ENCODE measurements at places on chromosomes 1 and 21. TPM values are rescaled to one million over a fixed set of nuclear protein-coding genes. Genes with fewer than 3 reads are reported as not detected.
A peak's percentile ranks its signal among the peaks of the same experiment; 100 is the strongest.

GRCh38 chr1:216785737-216786136 is 62.5 kb upstream of the ESRRG start:
- no peak for DNase-seq

GRCh38 chr1:153647346-153647714 is 11.2 kb upstream of the SNAPIN start:
- DNase-seq, result no peak

DNA sequence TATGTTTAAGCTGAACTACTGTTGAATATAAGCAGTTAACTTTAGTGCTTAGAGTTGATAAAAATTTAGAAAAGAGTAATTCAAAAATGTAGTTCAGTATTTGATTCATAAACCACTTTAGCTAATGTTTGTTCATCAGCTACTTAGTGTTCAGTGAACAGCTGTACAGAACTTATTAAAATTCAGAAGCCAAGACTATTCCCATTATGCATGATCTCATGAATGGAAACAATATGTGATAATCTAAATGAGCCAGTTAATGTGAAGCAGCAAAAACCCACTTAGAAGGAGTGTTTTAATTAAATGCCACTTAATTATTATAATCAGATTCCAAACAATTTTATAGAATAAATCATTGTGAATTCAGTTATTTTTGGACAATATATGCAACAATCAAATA is 92.9 kb upstream of the NEGR1 start:
- no peak for DNase-seq

DNA sequence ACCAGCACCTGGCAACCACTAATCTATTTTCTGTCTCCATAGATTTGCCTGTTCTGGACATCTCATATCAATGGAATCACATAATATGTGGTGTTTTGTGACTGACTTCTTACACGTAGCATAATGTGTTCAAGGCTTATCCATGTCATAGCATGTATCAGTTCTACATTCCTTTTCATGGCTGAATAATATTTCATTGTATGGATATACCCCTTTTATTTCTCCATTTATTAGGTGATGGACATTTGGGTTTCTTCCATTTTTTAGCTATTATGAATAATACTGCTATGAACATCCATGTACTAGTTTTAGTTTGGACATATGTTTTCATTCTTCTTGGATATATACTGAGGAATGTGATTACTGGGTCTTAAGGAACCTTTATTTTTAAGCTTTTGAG is 78.0 kb upstream of the OLIG2 start:
- no peak for DNase-seq

PLA2G2C gene
- 0.25 TPM for total RNA-seq

SELL gene
- 205 TPM for total RNA-seq

GRCh38 chr1:14842361-14842760 is 243.9 kb downstream of the KAZN start:
- DNase-seq, result no peak

INPP5B gene
- total RNA-seq, result 24.5 TPM

GOLT1A gene
- 0.45 TPM for total RNA-seq

DNA sequence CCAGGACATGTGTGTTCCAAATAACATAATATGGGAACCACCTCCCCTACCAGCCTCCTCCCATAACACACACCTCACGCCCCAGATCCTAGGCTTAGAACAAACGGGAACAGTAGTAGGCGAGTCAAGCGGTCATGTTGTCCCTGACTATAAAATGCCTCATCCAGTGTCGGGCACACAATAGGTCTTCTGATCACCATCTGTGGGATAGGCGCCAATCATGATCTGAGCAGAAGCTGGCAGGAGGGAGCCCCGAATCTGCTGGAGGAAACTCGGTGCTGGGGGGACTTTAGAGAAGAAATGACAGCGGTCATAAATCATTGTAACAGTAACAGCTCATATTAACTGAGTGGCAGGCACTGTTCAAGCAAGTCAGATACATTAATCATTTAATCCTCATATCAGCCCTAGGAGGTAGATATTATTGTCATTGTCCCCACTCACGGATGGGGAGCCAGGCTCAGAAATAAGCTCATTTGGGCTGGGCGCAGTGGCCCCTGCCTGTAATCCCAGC is 13.4 kb downstream of the ALPL start:
- no peak for DNase-seq

SPRR2B gene
- total RNA-seq, result not detected

DNA sequence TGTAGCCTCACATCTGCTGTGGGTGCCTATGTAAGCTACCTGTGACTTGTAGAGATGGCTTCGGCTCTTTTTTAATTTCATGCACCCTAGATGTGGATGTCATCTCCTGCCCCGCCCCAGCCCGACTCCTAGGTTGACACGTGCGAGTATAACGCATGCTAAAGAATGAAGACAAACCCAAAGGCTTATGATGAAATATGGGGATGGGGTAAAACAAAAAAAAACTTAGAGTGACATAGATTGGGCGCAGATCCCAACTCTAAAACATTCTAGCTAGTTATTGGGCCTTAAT is 613 bp upstream of the ERO1B start:
- DNase-seq, result no peak

LYPLA2 gene
- total RNA-seq, result 52.1 TPM

- no peak for DNase-seq
Observed at GRCh38 chr1:62229932-62230331, 35.3 kb downstream of the L1TD1 start.

- no peak for DNase-seq
Observed at GRCh38 chr1:30537279-30537678, 186.1 kb downstream of the MATN1 start.

- DNase-seq, result peak; percentile 66
Observed at GRCh38 chr1:25810341-25811299, 9.1 kb upstream of the MTFR1L start.

GRCh38 chr1:92343061-92343460 is 44.2 kb downstream of the RPAP2 start:
- DNase-seq, result no peak

DNA sequence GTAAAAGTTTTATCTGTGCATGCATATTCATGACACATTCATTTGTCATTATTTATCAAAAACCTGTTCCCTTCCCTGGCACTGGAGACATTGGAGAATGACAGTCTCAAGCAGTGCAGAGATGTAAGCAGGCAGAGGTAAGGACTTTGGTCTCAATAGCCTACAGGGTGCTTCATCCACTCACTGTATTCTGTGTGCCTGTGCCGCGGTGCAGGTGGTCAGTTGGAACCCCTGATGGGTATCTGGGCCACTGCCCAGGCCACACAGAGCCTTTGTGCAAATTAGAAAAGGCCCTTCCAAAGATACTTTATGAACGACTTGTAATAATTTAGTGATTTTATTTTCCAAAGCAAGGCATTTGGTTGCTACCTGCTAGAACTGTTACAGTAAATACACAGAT is 44.0 kb downstream of the CDC42 start:
- no peak for DNase-seq

DNA sequence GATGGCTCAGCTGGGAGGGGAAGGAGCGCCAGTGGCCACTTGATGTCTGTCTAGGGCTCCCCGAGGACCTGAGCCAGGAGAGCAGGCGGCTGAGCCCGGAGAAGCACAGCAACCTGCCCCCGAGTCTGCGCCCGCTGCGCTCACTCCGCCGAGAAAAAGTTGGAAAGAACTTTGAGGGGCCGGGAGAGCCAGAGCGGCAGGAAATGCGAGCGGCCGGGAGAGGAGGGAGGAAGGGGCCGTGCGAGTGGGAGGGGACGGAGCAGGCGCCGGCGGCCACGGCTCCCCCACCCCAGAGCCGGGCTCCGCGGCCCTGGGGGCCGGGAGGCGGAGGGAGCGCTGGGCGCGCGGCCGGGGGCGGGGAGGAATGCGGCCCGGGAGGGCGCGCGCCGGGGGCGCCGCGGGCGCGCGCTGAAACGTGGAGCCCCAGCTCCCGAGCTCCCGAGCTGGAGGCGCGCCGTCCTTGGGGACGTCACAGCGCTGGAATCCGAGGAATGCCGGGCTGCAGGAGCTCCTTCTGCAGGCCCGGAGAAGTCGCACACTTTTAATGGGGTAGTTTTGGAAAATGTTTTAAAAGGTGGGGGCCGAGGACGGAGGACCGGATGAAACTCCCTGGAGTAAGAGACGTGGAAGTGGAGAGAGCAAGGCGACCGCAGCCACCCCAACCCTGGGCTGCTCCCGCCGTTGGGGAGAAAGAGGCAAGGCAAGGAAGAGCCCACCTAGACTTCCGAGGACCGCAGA is at the start of gene PTPN14:
Gene PTPN14, minus strand, starts transcription at position 167 of the 738 bp plus-strand sequence. CDS start 86,799 bp downstream, outside the sequence.
- no peak for DNase-seq

DCST2 gene
- 0.94 TPM for total RNA-seq

DNA sequence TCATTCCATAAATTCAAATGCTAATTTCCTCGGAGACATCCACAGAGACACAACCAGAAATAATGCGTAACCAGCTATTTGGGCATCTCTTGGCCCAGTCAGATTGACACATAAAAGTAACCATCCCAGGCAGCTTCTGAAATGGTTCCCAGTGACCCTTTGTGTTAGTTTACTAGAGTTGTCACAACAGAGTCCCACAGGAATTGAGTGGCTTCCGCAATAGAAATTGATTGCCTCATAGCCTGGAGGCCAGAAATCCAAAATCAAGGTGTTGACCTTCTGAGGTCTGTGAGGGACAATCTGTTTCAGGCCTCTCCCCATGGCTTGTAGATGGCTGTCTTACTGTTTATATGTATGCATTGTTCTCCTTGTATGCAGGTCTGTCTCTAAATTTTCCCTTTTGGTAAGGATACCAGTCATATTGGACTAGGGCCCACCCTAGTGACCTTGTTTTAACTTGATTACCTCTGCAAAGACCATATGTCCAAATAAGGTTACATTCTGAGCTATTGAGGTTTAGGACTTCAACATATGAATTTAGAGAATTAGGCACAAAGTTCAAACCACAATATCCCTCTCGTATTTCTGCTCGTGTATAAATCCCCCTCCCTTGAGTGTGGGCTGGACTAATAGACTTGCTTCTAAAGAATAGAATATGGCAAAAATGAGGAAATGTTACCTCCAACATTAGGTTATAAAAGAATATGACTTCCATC is 78.2 kb upstream of the FGGY start:
- DNase-seq, result no peak

GRCh38 chr1:17075470-17076255 is 21.8 kb upstream of the SDHB start:
- no peak for DNase-seq

OR2T8 gene
- total RNA-seq, result 0.30 TPM

DNA sequence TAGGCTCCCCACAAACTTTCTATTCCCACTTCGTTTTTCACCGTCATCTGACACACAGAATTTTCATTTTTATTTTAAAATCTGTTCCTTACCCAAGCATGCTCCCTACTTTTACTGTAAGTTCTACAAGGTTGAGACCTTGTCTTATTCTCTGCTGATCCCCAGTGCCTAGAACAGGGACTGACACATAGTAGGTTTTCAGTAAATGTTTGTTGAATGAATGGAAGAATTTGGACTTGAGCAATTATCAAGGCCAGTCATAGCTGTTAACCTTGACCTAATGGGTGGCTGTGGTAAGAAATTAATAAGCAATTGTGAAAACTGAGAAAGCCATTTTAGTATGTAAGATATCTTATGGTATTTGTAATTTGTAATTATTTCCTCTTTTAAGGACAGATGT is 71.1 kb downstream of the LAMC1 start:
- DNase-seq, result no peak

DNA sequence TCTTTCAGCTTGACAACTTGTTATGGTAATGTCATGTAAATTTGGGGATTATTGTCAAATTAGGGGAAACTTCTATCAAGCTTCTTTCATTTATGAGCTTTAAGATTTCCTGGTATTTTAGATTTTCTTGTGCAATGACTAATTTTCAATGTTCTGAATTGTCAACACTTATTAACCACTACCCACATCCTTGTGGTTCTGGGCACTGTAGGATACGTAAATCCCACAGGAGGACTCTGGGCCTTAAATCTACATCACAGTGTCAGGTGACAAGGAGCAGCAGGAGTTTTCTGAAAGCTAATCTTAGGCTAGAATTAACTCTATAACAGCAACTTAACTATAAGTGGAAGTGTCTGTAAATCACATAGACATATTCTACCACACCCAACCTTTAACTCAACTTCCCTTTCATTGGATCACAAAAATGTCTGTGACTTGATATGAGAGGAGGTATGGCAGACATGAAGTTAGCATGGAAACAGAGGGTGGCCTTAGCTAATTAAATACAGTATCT is 397.7 kb downstream of the HLX start:
- no peak for DNase-seq

- DNase-seq, result no peak
Observed at GRCh38 chr21:33461538-33462250, 18.1 kb downstream of the TMEM50B start.

- no peak for DNase-seq
Observed at GRCh38 chr1:159791461-159791860, 10.7 kb downstream of the DUSP23 start.

GRCh38 chr1:208120431-208120790 is 123.8 kb downstream of the PLXNA2 start:
- DNase-seq, result no peak

DNA sequence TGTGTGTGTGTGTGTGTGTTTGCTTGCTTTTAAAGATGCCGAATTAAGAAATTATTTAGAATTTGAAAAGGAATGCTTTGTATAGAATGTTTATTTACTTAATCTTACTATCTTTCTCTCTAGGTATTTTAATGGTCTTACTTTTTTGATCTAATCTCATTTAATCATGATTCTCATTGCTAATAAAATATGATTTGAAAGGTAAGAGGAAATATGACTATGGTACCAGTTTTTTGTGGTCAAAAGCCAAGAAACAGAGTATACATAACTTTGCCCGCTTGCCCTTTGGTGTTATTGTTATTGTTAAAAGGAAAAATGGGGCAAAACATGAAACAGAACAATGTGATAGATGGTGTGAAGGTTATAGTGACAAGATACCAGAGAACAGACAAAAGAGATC is 74.6 kb downstream of the RPS6KC1 start:
- no peak for DNase-seq

DNA sequence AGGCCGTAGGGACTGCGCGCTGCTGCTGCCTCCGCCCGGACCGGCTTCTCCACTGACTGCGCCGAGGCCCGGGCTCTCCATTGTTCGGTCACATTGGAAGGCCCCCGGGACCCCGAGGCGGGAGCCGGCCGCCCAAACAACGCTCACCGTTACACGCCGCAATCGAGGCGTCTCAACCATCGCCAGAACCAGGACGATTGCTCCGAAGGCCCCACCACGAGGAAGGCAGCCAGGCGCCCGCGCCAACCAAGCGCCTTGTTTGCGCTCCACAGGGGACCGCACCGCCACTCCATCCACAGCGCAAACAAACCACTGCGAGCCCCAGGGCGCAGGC is 595 bp downstream of the GLUL start:
- no peak for DNase-seq

PRMT6 gene
- 6.4 TPM for total RNA-seq

DNA sequence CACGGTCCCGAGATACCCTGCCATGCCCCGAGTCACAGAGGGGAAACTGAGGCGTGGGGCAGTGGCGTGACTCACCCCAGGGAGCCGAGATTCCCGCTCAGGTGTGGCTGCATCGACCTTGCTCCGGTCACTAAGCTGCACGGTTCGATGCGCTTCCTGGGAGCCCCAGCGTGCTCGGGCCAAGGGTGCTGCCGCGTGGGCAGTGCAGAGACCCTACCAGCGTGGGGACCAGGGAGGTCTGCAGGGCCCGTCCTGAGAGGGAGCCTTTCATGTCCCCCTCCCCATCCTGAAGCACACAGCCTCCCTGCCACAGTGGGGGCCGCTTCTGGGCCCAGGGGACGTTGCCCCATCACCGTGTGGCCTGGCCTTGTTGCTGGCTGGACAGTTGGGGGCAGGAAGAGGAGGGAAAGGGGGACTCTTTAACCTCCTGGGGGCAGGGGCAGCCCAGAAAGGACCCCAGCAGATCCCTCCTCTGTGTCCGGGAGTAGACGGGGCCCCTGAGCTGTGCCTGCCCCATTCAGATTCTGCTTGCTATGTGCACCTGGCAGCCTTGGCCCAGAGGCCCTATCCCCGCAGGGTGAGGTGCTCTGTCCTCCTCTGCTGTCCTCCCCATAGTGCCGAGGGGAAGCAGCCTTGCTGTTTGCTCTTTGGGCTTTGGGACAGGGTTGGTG is 52.3 kb downstream of the COL18A1 start:
- no peak for DNase-seq

Data from T-helper 17 cell (primary cell).